Type B pancreatic cell (in vitro differentiated cells): ENCODE measurements at places on chromosomes 2 and 18. TPM values are rescaled to one million over a fixed set of nuclear protein-coding genes. Genes with fewer than 3 reads are reported as not detected.

The NR4A2 gene
- 4.4 and 11.0 TPM in 2 replicates for total RNA-seq

The SGPP2 gene
- 7.0 and 22.4 TPM in 2 replicates for total RNA-seq

The TUBA3E gene
- total RNA-seq: not detected in 2 replicates

DNA sequence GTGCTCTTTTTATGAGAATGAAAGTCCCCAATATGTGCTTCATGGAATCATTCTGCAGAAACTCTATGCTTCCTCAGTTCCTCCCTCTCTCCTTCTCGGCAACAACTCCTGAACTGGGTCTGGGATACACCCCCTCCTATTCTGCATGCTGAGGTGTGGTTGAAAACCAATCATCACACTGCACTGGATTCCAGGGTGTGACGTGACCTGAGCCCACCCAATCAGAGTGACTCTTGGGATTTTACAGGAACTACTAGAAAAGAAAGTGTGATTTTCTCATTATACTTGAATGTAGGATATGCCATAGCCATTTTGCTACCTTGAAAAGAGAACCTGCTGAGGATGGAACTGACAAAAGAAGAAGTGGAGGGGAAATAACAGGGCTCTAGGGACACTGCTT, 36.3 kb downstream of the ACVR1 start:
- peak overlapping the region; percentile 54 for H3K4me3 ChIP-seq
- no peaks in the 10 kb centered on the region for H3K36me3 ChIP-seq
- no peaks in the 10 kb centered on the region for H3K27me3 ChIP-seq

DNA sequence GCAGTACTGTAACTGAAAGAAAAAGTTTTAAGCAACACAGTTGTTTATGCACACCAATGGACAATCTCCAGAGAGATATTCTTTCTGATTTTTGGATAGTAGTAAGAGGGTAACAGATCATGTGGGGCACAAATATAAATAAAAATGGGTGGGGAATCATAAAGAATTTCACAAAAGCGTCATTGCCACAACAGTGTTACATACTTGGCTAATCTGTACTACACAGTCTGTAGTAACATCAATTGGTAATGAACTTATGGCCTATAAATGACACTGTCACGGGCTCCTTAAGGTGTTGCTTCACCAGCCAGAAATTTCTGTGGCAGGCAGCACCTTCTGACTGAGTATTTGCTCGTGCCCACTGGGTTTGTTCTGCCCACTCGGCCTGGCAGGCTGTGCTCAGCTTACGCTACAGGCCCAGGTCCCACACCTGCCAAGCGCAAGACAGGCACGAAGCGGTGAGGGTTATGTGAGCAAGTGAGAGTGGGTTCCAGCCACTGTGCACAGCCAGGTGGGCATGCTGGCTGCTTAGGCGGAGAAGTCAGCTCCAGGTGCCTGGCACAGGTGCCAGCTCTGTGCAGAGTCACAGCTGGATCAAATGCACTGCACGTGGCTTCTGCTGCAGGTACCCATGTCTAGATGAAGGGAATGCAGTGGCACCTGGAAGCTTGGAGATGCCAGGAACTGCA, 532.5 kb upstream of the SLC39A10 start:
- DNase-seq: no peak
- no peak overlapping the region for H3K27ac ChIP-seq
- no peaks in the 10 kb centered on the region for H3K27me3 ChIP-seq
- H3K4me1 ChIP-seq: no peaks in the 10 kb centered on the region
- no peak overlapping the region for H3K4me3 ChIP-seq

DNA sequence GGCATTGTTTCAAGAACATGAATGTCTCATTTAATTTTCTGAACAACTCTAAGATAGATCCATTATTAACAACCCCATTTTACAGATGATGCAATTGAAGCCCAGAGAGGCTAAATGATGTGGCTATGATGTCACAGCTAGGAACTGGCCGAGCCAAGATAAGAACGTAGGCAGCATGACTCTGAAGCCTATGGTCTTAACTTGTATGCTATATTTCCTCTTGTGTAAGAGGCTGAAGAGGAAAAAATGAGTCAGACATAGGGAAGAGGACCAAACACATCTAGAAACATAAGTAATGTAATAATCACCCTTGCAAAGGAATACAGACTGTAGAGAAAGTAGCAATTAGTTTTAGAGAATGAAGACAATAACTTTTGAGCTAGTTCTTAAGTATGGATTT, 416.8 kb downstream of the FIGN start:
- H3K4me1 ChIP-seq: no peaks in the 10 kb centered on the region
- no peak overlapping the region for H3K4me3 ChIP-seq
- H3K27me3 ChIP-seq: no peaks in the 10 kb centered on the region
- no peak overlapping the region for H3K27ac ChIP-seq
- no peaks in the 10 kb centered on the region for H3K36me3 ChIP-seq

DNA sequence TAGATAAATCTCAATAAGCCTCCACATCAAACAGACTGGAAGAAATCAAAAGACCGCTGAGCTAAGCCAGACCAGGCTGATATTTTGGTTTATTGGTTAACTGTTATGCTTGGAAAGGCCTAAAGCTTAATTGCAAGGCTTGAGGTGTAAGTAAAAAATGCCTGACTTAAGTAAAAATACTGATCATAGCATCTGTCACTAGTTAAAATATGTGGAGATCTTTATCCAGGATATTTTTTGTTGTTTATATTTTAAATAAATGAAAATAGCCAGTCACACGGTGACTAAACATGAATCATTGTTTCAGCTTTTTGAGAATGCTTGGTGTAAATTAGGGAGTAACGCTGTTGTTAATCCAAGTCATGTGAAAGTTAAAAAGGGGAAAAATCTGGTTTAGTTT, 127.9 kb downstream of the THADA start:
- DNase-seq: no peak
- peaks cover 57% of the 10 kb centered on the region for H3K4me1 ChIP-seq
- peak overlapping the region; percentile 22 for H3K4me3 ChIP-seq
- H3K27me3 ChIP-seq: no peaks in the 10 kb centered on the region
- peak overlapping the region; percentile 78 for H3K27ac ChIP-seq

GRCh38 chr2:220899492-220899891, 672.6 kb downstream of the EPHA4 start:
- H3K36me3 ChIP-seq: no peaks in the 10 kb centered on the region
- H3K4me1 ChIP-seq: peaks cover 13% of the 10 kb centered on the region
- no peak for DNase-seq
- no peak overlapping the region for H3K4me3 ChIP-seq
- H3K27me3 ChIP-seq: peaks cover 8% of the 10 kb centered on the region

DNA sequence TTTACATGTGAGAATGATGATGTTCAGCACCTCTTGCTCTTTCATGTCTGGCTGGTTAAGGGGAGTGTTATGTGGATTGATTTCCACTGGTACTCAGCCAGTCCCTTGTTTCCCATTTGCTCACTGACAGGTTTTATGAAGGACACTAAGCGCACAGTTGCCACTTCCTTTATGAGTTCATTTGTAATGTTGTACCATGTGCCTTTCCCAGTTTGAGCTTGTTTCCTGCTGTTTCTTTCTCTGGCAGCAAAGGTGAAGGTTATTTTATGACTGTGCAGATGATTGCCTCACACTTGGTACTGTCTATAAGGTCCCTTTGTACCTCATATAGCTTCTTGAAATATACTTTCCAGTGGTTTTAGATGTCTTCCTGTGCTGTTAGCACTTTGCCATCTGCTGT, 1700.5 kb upstream of the TMEFF2 start:
- DNase-seq: no peak
- H3K27me3 ChIP-seq: no peaks in the 10 kb centered on the region
- no peaks in the 10 kb centered on the region for H3K36me3 ChIP-seq
- peaks cover 5% of the 10 kb centered on the region for H3K4me1 ChIP-seq

DNA sequence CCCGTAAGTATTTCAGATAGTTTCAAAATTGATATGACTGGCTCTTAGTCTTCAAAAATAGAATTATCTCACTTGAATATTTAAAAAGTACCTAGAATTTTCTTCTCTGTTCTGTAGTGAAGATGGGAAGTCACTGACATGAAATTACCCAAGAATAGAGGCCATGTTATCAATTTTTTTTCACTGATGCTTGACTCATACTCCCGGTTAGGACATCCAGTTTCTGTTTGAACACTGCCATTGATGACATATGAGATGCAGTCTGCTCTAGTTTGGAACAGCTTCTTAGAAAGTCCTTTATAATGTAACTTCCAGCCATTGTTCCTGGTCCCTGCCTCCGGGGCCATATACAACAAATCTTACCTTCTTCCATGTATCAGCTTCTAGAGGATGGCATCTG, 26.0 kb downstream of the MAP3K20 start:
- DNase-seq: no peak
- H3K27me3 ChIP-seq: no peaks in the 10 kb centered on the region
- no peaks in the 10 kb centered on the region for H3K36me3 ChIP-seq
- no peak overlapping the region for H3K27ac ChIP-seq
- no peak overlapping the region for H3K4me3 ChIP-seq

DNA sequence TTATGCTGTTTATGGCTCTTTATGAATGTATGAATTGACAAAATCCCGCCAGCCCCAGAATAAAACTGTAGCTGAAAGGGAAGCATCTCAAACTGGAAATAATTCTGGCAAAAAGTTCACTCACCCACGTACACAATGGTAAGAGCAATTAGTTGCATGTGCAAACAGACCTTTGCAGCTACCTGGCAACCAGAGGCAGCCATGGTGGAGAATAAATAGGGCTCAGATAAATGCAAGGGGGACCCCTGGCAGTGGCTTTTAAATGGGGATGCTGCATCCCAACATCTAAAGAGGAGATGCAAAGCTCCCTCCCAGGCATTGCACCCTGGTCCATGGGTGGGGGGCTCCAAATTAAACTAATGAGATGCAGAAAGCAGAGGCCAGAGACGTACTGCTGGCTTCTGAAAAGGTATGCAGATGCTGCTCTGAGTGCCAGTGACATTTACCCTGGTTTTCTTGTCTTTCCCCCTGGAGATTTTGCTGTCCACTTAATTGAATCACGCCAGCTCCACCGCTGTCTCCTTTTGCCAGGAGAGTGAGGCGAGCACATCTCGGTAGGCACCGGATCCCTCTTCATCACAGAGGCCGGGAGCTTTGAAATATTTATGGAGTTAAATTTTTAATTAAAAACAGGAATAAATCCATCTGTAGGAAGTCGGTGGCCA, 126.6 kb upstream of the NRP2 start:
- no peaks in the 10 kb centered on the region for H3K36me3 ChIP-seq
- H3K27me3 ChIP-seq: peaks cover 42% of the 10 kb centered on the region
- no peak overlapping the region for H3K27ac ChIP-seq
- DNase-seq: no peak
- H3K4me3 ChIP-seq: peak overlapping the region; percentile 21

DNA sequence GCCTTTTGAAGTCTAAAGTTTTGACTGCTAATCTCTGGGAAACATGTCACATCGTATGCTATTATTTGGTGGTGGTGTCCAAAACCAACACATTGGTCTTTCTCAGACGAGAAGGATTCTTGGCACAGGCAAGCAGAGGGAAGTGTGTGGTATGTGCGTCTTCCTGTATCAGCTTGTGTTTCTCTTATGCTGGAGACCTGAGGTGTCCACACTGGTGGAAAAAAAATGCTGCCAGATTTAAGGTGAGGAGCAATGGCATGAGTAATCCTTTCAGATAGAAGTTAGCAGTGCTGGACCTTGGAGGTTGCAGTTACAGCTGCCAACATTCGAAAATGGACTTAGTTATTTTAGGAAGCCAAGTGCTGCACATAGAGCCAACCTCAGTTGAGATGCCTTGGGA, 11.7 kb upstream of the FHL2 start:
- peaks cover 7% of the 10 kb centered on the region for H3K4me1 ChIP-seq
- H3K4me3 ChIP-seq: no peak overlapping the region
- no peak overlapping the region for H3K27ac ChIP-seq
- no peak for DNase-seq

- no peak overlapping the region for H3K27ac ChIP-seq
- H3K4me1 ChIP-seq: peaks cover 6% of the 10 kb centered on the region
- DNase-seq: no peak
- no peaks in the 10 kb centered on the region for H3K36me3 ChIP-seq
These were observed 249.9 kb downstream of the PLCL1 start for GRCh38 chr2:198054299-198054698.

GRCh38 chr18:66727991-66728390, 124.1 kb upstream of the CDH19 start:
- no peak overlapping the region for H3K27ac ChIP-seq
- H3K4me1 ChIP-seq: no peaks in the 10 kb centered on the region
- no peak overlapping the region for H3K4me3 ChIP-seq
- H3K27me3 ChIP-seq: no peaks in the 10 kb centered on the region
- no peaks in the 10 kb centered on the region for H3K36me3 ChIP-seq

DNA sequence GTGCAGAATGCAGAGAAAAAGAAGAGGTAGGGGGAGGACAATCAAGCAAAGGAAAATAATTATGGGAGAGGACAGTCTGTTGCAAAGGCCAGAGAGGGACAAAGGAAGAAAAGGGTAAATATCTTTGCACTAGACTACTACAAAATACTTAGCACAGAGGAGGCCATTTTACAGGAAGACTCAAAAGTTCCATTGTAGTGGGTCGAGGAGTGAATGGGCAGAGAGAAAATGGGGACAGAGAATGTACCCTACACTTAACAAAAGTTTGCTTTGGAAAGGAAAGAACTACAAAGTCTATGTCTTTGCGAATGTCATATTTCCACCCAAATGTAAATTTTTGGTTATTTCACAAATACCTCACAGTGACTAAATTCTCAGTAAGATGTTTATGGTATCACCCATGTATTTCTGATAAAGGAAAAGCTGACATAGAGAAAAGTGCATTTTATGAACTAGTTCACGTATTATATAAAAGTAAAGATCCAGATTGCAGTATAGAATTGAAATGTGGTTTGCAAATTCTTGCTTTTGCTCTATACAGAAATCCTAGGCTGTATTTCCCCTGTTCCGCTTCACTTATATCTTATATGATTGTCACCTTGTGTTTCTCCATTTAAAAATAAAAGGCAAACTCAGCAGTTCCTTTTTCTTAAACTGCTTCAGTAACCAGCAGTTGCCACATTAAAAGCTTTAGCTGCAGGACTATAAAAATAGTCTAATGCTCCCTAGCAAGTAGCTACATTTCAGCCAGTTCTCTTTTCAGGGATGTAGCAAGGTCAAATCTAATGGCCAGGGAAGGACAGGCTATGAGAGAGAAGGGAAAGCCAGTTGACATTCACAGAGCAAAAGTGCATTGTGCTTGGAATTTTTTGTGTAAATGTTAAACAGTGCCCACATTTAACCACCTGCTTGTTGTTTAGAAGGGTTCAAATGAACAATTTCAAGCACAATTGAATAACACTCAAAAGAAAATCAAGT, 79.7 kb upstream of the CYTIP start:
- no peaks in the 10 kb centered on the region for H3K4me1 ChIP-seq
- no peak overlapping the region for H3K4me3 ChIP-seq
- H3K36me3 ChIP-seq: no peaks in the 10 kb centered on the region
- DNase-seq: no peak
- no peak overlapping the region for H3K27ac ChIP-seq
- no peaks in the 10 kb centered on the region for H3K27me3 ChIP-seq

DNA sequence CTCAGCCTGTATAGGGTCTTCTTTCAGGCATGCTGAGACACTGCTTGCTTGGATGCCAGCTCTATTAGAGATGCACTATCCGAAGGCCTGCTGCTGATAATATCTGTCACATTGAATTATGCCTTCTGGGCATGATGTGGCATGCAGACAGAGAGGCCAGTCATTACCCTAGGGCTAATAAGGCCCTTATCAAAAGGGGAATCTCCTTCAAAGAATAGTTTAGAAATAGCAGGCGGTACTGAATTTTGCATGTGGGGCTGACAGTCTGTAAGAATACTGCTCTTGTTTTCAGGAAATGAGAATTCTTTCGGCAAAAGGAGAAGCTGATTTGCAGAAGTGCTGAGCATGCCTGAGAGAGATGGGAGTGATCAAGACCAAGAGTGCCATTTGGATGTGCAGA, 13.1 kb upstream of the LHCGR start:
- peaks cover 20% of the 10 kb centered on the region for H3K27me3 ChIP-seq
- peaks cover 19% of the 10 kb centered on the region for H3K4me1 ChIP-seq
- H3K36me3 ChIP-seq: no peaks in the 10 kb centered on the region
- H3K4me3 ChIP-seq: no peak overlapping the region
